Natural killer cell (primary cell): ENCODE measurements at places on chromosomes 12 and 14. TPM values are rescaled to one million over a fixed set of nuclear protein-coding genes. Genes with fewer than 3 reads are reported as not detected.

Gene TAS2R42
- total RNA-seq = not detected

Gene SIX1
- total RNA-seq = not detected

Gene TESPA1
- total RNA-seq = 39.9 TPM

Gene NOS1
- total RNA-seq = not detected

Gene KLRF1
- total RNA-seq = 424 TPM

Gene SSTR1
- not detected for total RNA-seq

Gene PHETA1
- 3.8 TPM for total RNA-seq

Gene AGAP2
- 54.8 TPM for total RNA-seq

Gene TPPP2
- total RNA-seq = not detected

Gene MUCL1
- not detected for total RNA-seq

- no peak for DNase-seq
Observed at GRCh38 chr14:100593751-100594624, 6.8 kb upstream of the BEGAIN start.

DNA sequence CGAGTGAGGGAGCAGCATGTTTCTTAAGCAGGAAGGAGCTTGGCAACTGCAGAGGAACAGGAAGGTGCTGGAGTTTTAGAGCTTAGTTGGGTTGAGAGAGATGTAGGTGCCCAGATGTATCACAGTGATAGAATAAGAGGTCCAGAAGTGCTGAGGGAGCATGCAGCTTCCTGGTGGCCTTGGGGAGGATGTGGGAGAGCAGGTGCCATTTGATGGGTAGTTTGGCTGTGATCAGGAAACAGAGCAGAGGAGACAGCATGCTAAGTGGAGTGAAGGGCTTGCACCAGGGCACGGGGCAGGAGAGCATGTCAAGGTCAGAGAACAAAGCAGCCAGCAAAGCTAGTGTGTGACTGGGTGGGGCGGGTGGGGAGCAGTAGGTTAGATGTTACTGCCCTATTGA lies 74.8 kb downstream of the PAPOLA start:
- DNase-seq = no peak

GRCh38 chr12:117994551-117995438 lies 21.7 kb upstream of the RFC5 start:
- no peak for DNase-seq

- no peak for DNase-seq
Observed at GRCh38 chr12:116466536-116466935, 92.6 kb upstream of the MAP1LC3B2 start.

- DNase-seq = no peak
Observed at GRCh38 chr14:23910101-23910875, 43.3 kb upstream of the DHRS4 start.

DNA sequence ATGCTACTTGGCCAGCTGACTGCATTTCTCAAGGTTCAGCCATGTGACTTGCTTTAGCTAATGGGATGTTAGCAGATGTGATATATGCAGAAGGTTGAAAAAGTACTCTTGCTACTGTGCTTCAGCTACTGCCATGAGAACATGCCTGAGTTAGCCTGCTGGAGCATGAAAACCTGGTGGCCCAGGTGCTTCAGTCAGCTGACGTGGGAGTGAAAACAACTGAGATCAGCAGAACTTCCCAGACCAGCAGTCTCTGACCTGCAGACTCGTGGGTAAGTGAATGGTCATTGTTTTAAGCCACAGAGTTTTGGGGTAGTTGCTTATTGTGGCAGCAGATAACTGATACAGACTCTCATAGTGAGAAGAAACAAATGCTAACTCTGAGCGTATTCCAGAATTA lies 118.6 kb upstream of the GRIN2B start:
- no peak for DNase-seq

- DNase-seq = no peak
Observed at GRCh38 chr14:102194856-102195255, 55.2 kb downstream of the WDR20 start.

GRCh38 chr12:21518451-21518850 lies 7.6 kb upstream of the SPX start:
- DNase-seq = no peak

DNA sequence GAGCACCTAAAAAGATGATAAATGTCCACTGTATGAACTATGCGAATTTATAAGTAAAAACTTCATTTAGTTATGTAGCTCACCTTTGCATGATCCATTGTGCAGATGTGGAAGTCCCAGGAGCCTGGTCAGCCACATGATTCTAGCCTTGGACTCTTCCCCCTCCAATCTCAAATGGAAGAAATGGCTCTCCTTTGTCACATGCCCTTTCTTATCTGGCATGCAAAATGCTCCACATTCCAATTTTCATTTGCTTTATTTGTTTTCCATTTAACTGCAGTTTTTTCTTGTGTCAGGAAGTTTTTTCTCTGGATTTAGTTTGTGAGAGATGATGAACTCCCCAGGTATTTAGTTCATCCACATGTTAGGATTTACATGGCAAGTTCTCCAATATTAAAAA lies 73.8 kb downstream of the DYRK2 start:
- DNase-seq = no peak

DNA sequence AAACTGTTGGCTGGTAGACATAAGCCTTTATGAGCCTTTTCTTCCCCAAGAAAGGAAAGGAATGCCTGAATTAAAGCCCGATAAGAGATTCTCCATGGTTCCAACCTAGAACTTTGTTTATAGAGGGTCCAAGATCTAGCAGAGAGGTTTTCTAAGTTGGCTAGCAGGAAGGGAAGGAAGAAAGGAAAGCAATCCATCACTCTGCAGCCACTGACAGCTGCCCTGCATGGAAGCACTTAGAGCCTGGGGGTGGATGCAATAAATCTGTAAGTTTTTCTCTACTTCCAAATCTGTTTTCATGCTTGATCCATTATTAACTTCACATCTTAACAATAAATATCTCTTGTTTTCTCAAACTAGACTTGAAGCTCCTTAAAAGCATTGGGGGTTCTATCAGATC lies 224.4 kb downstream of the KSR2 start:
- DNase-seq = no peak

DNA sequence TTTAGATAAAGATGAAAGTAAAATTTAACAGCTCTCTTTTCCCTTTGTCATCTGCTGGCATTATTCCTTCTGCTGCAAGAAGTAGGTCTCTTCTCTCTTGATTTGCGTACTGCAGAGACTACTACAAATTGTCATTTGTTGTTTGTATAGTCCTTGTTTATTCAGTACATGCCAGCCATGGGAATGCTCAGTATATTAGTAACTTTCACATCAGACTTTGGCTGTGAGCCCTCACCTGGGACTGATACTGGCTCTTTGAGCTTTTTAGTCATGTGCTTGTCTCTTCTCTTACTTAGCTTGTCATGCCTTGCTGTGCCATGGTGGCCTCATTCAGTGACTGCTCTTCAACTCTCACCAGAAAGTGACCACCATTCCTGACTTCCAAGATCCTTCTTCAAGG lies 169.8 kb downstream of the PRKCH start:
- DNase-seq = no peak

- DNase-seq = no peak
Observed at GRCh38 chr14:97477353-97477752, 680.2 kb downstream of the VRK1 start.

DNA sequence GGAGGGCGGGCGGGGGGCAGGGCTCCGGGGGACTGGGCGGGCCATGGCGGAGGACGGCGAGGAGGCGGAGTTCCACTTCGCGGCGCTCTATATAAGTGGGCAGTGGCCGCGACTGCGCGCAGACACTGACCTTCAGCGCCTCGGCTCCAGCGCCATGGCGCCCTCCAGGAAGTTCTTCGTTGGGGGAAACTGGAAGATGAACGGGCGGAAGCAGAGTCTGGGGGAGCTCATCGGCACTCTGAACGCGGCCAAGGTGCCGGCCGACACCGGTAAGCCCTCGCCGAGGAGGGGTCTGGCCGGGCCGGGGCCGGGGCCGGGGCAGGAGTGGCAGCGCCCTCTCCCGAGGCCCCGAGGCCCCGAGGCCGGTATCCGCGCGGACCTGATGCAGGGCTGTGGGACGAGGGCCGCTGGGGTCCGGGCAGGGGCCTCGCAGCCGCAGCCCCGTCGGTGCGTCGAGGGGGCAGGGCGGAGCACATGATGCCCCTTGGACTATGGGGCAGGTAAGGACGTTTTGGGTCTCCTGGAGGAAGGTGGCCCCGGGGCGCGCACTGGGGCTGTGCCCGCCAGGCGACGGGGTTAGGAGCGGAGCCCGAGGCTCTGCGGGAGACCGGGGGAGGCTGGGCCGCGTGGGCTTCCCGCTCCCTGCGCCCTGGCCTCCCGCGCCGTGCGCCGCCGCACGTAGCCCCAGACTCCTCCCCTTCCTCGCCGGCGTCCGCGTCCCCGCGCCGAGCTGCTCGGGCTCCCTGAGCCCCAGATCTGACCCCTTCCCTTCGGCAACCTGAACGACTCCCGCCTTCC lies at the start of gene TPI1:
TPI1 (plus strand) TSS at position 119 of the 798 bp plus-strand sequence; CDS start at position 155, 36 bp downstream.
- peak; percentile 85 for DNase-seq

DNA sequence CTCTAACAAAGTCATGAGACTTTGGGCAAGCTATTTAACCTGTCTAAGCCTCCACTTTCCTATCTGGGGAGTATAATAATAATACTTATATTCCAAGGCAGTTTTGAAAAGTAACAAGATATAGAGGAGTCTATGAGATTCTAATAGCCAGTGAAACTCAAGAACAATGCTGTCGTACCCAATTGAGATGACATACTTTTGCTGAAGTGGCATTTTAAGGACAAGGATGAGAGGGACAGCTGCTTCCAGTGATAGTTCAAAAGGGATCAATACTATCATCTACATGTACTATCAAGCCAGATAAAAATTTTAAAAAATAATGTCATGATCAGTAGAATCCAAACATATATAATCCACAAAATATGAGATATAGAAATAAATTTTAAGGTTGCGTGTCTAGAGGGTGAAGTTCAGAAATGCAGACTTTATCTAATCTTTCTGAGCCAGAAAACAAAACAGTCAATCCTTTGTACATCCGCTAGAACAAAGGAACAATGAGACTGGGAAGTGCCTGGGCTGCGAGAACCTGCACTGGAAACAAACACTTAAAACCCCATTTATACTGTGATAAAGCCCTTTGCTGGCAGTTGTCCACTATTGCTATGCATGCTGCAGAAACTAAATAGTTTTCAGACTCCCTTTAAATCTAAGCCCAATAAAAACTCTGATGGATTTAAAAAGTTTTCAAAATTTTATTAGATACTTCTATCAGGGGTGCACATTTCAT lies 38.6 kb downstream of the PTPRB start:
- no peak for DNase-seq

GRCh38 chr12:57893431-57894353 lies 47.2 kb upstream of the CTDSP2 start:
- no peak for DNase-seq

- DNase-seq = no peak
Observed at GRCh38 chr12:29762637-29763300, 21.0 kb downstream of the TMTC1 start.

DNA sequence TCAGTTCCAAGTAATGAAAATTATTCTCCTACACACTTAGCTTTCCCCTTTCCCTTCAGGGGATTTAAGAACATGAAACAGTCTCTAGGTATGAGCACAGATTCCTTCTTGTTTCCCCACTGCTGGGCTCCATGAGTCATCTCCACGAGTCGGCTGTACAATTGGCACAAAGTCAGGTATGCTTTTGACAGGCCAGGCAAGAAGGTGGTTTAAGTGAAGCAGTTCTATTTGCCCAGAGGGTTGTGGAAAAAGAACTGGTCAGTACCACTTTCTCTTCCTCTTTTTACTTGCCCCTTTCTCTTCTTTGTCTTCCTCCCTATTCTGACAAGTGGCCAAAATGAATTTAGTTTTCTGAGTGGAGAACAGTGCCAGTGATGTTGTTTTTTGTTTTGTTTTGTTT lies 16.3 kb downstream of the DYNC1H1 start:
- DNase-seq = no peak

DNA sequence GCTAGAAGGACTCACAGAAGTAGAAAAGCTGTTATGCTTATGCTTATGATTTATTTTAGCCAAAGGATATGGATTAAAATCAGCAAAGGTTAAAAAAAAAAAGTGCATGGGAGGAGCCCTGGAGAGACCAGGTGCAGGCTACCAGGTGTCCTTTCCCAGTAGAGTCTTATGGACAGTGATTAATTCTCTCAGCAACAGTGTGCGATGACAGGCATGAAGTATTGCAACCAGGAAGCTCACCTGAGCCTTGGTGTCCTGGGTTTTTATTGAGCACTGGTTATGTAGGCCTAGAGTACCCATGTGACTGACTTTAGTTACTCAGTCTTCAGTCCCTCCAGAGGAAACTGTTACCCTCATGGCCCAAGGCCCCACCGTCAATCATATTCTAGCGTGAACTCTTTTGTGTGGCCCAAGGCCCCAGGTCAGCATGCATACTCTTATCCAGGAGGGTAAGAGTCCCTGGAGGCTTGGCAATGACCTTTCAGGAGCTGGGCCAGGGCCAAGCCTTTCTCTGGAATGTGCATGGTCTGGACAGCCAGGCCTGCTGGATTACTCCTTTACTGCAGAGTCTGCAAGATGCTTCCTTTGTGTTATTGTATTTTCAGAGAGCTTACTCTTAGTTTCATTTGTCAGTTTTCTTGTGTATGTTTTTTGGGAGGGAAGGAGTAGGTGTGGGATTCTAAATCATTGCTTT lies 69.6 kb upstream of the RD3L start:
- no peak for DNase-seq

- no peak for DNase-seq
Observed at GRCh38 chr14:66603945-66604344, 96.0 kb downstream of the GPHN start.

DNA sequence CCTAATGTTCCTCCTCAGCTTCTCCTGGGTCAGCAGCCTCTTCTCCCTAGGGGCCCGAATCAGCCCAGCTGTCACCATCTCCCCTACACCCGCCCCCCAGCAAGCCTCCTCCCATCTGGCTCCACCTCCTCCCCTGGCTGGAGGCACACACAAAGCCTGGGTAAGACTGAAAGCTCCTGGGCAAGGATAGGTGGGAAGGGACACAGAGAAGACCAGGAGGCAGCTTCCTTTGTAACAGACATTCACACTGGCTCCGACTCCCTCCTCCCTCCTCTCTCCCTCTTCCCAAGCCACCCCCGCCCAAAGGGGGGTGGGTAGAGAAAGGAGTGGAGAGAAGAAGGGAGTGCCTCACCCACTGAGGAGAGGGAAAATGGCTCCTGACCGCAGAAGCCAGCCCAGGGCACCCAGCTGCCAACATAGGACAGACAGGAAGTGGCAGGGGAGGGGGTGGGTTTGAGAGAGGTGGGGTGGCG lies 4.0 kb downstream of the CHD4 start:
- DNase-seq = no peak

DNA sequence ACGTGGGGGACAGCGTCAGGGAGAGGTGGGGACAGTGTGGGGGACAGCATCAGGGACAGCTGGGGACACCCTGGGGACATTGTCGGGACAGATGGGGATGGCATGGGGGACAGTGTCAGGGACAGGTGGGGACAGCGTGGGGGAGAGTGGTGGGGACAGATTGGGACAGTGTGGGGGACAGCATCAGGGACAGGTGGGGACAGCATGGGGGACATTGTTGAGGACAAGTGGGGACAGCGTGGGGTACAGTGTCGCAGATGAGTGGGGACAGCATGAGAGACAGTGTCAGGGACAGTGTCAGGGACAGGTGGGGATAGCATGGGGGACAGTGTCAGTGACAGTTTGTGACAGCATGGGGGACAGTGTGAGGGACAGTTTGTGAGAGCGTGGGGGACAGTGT lies 240.9 kb downstream of the TMEM121 start:
- no peak for DNase-seq

DNA sequence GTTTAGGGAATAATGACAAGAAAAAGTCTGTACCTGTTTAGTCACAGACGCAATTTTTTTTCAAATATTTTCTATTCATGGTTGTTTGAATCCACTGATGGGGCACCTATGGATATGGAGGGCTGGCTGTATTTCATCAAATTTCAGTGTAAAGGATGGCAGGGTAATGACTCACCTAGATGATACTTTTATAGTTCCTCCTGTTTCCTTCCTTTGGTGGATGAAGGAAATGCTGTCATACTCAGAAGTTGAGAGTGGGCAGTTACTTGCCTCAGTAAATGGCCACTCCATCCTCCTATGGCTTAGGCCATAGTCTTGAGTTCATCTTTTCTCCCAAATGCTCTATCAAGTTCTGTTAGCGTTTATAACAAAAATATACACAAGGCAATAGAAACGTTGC lies 18.9 kb upstream of the C12orf71 start:
- DNase-seq = no peak
